ENCODE measurements at places on chromosomes 2 and 18. TPM values are rescaled to one million over a fixed set of nuclear protein-coding genes. Genes with fewer than 3 reads are reported as not detected.
A peak's percentile ranks its signal among the peaks of the same experiment; 100 is the strongest.

DNA sequence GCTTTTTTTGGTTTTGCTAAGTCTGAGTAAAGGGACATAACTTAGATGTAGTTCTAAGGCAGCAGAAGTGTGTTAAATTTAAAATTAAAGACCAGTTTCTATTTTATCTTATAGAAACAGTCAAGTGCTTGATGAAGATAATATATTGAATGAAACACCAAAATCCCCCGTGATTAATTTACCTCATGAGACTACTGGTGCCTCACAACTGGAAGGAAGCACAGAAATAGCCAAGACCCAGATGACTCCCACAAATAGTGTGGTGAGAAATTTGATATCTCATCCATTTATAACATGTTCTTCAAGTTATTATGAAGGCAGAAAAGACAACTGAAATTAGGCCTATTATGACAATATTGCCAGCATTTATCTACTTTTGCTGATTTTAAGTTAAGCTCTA is 45.6 kb downstream of the APLF start:
- no peak for DNase-seq

- DNase-seq = no peak
These were observed 41.0 kb downstream of the LPIN2 start for GRCh38 chr18:2971741-2972552.

GRCh38 chr18:3075491-3075890 is 62.5 kb upstream of the LPIN2 start:
- DNase-seq = no peak

Gene CNGA3
- 0.34 TPM for total RNA-seq

DNA sequence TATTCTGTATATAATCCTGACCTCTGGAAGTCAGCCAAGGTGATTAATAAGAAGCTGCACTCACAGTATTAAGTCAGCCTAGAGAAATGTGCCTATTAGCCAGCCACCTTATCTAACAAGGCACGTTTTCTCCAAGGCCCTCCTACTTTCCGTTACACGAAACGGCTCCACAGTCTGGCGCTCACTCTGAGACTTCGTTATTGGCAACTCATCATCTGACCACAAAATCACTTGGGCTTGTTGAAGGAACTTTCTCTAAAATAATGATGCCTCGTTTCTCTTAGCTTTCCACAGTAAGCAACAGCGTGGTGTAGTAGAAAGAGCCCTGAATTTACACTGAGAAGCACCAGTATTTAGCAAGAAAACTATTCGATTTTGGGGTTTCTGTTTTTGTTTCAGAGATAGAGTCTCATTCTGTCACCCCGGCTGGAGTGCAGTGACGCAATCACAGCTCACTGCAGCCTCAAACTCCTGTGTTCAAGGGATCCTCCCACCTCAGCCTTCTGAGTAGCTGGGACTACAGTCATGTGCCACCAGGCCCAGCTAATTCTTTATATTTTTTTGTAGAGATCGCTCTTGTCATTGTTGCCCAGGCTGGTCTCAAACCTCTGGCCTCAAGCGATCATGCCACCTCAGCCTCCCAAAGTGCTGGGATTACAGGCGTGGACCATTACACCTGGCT is 53.6 kb upstream of the SLC14A1 start:
- no peak for DNase-seq

DNA sequence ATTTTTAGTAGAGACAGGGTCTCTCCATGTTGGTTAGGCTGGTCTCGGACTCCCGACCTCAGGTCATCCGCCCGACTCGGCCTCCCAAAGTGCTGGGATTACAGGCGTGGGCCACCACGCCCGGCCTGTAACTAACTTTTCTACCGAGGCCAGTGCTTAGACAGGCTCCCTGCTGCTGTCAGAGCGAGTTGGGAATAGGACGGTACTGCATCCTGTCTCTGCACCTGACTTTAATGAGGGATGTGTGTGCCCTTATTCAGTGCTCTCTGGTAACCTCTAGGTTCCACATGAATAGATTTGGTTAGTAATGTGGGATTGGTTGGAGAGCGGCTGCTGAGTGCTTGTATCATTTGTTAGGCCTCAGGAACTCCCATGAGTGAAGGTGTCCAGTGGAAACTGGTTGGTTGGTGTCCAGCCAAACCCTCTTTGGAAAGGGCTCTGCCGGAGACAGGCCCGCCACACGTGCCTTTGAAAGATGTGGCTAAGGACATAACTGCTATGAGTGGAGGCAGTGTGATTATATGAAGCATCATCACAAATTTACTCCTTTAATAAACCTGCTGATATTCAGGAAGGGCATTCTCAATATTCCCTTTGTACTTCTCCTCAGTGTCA is 36.6 kb downstream of the MYOM1 start:
- DNase-seq = no peak

DNA sequence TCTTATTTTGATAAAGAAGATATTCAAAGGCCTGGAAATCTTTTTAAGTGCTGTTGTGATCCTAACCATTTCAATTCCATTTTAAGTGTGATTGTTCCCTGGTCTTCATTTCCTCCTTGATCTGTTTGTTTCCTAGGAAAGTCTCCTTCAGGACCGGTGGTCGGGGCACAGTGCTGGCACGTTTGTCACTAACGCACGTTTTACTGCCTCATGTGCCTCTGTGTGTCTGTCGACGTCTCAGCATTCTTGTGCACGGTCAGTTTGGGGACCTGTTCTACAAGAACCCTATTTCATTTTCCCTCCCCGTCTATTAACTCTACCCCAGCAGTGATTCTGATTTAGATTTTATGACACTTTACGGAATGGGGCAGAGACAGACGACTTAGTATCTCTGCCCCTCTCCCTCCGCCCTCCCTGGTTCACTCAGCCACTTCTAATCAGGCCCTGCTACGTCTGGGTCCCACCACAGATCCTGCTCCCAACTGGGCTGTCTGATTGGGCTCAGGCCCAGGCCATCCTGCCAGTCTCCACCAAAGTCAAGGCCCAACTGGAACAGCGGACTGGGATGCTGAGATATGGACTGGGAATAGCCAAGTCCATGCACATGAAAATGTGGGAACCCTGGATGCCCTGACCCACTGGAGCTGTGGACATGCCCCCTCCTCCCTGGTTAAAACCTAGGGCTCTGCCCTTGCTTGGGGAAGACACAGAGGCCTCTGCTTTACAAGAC is 95.6 kb downstream of the TWIST2 start:
- peak; percentile 28 for DNase-seq

DNA sequence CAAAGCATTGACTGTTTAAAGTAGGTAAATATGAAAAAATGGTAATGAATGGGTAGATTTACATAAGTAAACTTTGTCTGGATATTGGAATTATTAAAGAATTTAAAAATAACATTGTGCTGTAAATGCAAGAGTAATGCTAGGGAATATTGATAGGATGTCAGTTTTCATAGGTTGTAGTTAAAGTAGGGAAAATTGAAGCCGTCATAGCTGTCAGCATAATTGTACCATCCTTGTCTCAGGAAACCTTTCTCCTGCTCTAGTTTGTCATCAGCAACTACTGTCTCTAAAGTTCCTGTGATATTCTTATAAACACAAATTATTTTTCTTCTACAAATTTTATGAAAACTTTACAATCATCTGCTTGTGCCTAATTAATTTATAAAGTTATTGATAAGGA is 10.1 kb upstream of the SPAG16 start:
- DNase-seq = no peak

- DNase-seq = no peak
These were observed 63.1 kb downstream of the USP40 start for GRCh38 chr2:233503481-233503880.

GRCh38 chr2:51304311-51304710 is 272.4 kb upstream of the NRXN1 start:
- no peak for DNase-seq

DNA sequence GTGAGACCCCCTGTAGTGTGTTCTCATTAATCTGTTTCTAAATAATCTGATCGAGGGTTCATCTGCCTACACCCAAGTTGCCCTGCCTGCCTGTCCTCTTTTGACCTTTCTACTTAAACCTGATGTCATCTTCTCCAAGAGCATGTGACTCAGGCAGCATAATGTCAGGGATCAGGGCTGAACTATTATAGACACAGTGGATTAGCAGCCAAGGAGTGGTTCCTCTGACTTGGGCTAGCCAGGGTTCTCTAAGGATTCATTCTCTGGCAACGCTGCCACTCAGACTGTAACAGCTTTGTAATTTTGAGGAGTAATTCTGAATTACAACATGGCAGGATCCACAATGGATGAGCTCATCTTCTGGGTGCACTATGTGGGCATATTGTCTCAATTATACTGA is 124.0 kb downstream of the MDH1 start:
- DNase-seq = no peak

GRCh38 chr2:220601674-220602073 is 970.4 kb downstream of the EPHA4 start:
- no peak for DNase-seq

Gene DNER
- not detected for total RNA-seq

DNA sequence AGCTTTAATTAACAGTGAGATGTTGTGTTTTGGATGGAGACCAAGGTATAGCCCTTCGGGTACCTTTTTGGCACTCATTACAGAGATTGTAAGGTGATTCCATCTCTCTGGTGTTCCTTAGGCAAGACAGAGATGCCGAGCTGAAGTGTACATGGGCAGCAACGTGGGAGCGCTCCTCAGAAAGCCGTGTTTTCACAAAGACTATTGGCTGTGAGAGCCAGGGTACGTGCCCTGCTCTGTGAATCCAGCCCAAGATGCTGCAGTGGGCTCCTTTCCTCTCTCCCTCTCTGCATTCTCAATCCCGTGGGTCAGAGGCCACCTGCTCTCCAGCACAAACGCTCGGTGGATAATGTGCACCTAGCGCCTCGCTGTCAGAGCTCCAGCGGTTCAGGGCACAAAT is 203.0 kb upstream of the EPHA4 start:
- no peak for DNase-seq

Gene LDLRAD4
- total RNA-seq = 31.6 TPM

- DNase-seq = peak; percentile 49
These were observed 6.3 kb downstream of the TCF23 start for GRCh38 chr2:27155069-27155520.

DNA sequence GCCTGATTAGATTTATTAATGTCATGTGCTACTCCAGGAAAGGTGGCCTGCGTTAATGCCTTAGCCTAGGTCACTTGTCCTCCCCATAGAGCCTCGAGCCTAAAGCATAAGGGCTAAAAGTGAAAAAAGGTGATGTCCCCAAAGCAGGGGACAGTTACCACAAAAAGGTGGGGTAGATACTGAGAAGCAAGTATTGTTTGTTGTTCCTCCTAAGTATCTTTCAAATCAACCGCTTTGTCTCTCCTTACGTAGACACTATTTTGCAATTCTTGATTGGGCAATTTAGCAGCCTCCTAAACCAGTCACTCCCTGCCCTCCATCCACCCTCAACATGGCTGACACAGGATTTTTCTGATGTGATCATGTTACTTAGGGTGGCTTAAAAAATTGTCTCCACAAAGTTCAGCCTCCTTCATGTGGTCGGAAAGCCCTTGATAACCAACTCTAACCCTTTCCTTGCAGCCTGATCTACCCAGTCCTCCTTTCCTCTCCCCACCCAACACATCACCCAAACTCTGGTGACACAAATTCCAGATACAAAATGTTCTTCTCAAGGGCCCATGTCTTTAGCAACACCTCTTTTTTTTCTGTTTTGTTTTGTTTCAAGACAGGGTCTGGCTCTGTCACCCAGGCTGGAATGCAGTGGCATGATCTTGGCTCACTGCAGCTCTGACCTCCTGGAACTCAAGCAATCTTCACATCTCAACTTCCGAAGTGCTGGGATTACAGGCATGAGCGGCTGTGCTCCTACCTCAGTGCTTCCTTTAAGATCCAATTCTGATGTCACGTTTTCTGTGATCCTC is 6.9 kb downstream of the INHA start:
- no peak for DNase-seq

DNA sequence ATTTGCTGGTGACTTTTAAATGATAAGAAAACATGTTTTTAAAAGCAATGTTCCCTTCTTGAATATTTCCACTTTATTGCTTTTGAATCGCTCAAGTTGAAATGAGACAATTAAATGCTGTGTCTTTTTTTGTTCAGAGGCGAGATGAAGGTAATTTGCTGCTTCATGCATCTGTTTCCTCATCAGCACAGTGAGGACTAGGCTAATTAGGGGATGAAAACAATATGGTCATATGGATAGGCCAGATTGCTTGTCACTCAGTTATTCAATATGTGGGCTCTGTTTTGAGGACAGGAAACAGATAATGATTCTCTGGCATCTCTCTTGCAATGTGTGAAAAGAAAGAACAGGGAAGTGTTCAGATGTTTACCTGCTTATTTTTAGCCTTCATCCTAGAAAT is 61.0 kb downstream of the ERBB4 start:
- DNase-seq = no peak

DNA sequence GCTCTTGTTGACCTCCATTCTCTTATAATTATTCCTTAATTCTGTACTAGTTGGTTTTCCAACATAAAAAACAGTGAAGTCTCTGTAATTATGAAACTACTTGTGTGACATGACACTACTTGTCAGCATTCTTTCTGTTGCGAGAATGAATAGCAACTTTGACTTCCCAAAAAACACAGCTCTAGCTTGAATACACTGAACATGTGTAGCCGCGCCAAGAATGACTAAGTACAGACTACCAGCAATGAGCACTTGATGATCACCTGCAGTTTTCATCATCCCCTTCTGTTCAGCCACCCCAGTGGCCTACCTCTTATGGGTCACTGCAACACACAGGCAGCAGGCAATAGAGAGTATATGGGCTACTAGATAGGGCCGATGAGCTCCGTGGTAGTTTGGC is 229.3 kb downstream of the TGIF1 start:
- no peak for DNase-seq

- no peak for DNase-seq
These were observed 76.1 kb downstream of the INPP4A start for GRCh38 chr2:98520806-98521205.

GRCh38 chr18:47262301-47263149 is 11.1 kb upstream of the SKOR2 start:
- DNase-seq = no peak
